ENCODE measurements at places on chromosomes 3 and 15.

- peak; percentile 80 for DNase-seq
Measured at GRCh38 chr3:134357914-134358811, 16.1 kb downstream of the AMOTL2 start.

DNA sequence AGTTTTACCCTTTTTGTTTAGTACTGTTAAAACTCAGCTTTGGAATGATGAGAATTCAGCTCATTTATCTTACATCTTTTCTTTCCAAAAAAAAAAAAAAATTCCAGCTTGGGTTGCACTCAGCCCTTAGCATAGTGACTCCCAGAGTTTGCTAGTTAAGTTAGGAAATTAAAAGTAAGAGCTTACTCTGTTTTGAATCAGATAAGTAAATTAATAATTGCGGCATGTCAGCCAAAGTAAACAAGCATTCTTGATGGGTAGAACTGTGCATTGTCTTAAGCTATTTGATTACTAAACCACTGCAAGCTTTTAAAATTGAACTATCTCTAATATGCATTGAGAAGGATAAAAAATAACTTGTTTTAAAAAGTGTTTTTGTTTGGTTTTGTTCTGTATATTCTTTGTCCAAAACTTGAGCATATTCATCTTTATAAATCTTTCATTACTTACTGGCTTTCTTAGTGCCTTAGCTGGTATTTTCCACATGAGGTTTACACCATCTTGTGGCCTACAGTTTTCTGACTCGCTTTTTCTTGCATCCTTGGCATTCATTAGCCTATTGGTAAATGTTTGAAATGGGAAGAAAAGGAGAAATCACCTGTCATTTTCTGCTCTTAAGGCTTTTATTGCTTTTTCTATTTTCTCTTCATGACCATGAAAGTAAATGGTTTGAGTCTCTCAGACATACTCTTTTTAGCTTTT is 107.6 kb downstream of the FILIP1L start:
- DNase-seq: no peak

GRCh38 chr3:79085171-79085570 is 682.6 kb downstream of the ROBO1 start:
- no peak for DNase-seq

- no peak for DNase-seq
Measured at GRCh38 chr3:34248352-34248751, 449.9 kb downstream of the PDCD6IP start.

- no peak for DNase-seq
Measured at GRCh38 chr3:57743496-57743895, 12.6 kb upstream of the SLMAP start.

GRCh38 chr3:43153216-43154083 is 47.6 kb upstream of the POMGNT2 start:
- DNase-seq: peak; percentile 67

DNA sequence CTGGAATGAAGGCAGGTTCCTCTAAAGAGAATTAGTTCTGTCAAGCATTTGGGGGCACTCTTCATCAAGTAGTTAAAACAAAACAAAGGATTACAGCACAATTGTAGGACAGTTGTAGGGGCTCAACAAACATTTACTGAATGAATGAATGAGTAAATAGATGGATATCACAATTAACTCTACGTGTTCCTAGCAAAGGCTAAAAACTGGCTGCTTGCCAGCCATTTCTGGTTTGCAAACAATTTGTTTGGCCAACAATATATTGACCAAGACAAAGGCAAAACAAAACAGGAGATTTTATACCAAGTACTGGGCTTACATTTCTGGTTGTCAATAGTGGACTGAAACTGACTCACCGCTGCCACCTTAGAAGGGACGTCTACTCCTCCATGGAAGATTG is 116.8 kb downstream of the ZNF280D start:
- DNase-seq: no peak

All from femur (tissue), 1 donor.